ENCODE measurements at places on chromosomes 3 and 15. TPM values are rescaled to one million over a fixed set of nuclear protein-coding genes. Genes with fewer than 3 reads are reported as not detected.

GRCh38 chr3:46649436-46649835 lies 37.1 kb downstream of the FAM240A start:
- DNase-seq = no peak

The CLDN18 gene
- total RNA-seq = not detected

The C3orf20 gene
- total RNA-seq = not detected

- DNase-seq = no peak
These were observed 310.3 kb downstream of the CHST2 start for GRCh38 chr3:143429628-143430514.

The DHX36 gene
- total RNA-seq = 74.6 TPM

DNA sequence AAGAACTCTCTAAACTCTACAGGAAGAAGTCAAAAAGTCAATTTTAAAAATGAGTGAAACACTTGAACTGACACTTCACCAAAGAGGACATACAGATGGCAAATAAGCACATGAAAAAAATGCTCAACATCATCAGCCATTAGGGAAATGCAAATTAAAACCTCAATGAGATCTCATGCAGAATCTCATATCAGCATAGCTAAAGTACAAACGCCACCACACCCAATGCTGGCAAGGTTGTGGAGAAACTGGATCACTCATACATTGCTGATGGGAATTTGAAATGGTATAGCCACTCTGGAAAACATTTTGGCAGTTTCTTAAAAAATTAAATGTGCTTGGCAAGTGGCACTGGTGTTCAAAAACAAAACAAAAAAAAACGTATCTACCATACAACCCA lies 34.2 kb downstream of the MEGF11 start:
- DNase-seq = no peak

The ADCY5 gene
- total RNA-seq = not detected

GRCh38 chr3:72520690-72521308 lies 327.4 kb downstream of the SHQ1 start:
- peak; percentile 85 for DNase-seq

DNA sequence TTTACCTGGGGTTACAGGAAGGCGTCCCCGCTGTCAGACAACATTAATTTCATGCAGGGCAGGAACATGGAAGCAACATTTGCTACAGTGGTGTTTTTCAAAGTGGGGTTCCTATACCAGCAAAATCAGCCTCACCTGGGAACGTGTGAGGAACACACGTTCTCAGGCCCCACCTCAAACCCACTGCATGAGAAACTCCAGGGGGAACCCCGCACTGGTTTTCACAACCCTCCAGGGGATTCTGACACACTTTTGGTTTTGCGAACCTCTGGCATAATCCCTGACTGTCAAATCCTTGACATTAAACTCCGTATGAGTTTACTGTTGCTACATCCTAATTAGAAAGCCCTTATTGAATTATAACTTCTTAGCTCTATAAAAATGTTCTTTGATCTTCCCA lies 127.7 kb downstream of the LRRK1 start:
- no peak for DNase-seq

- no peak for DNase-seq
These were observed 8.0 kb upstream of the MESP2 start for GRCh38 chr15:89768071-89768500.

- no peak for DNase-seq
These were observed 298.9 kb upstream of the CBLB start for GRCh38 chr3:106167728-106168127.

GRCh38 chr3:54033761-54034160 lies 88.6 kb upstream of the CACNA2D3 start:
- DNase-seq = no peak

DNA sequence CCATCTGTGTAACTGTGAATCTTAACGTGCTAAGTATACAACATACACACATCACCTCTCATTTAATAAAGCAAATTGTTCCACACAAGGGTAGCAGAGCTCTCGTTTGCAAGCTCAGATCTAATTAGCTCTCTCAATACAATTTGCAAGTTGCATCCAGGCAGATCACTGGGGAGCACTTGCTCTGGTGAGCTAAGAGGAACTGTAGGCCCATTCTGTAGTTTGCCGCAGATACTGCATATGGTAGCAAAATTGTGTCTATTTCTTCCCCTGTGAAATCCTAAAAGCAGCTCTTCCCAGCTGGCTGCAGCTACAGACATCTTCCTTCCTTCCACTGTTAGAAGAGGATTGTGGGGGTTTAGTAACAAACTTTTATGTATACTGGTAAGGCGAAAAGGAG lies 288.7 kb upstream of the ADAMTS9 start:
- no peak for DNase-seq

The ROBO2 gene
- not detected for total RNA-seq

DNA sequence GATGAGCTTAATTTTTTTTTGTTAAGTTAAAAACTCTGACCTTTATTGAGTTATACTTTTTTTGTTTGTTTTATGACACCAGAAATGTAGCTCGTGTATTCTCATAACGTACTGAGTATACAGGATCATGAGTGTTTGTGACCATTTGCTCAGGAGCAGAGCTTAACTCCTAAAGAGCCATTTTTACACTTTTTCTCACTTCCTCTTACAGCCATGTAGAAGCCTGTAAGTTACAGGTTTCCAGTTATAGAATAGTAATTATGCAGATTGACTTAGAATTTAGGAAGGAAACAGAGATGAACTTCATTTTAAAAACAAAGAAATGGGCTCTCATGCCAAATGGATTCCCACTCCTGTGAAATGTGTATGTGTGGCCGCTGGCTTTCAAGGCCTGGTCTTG lies 151.7 kb downstream of the MCTP2 start:
- no peak for DNase-seq

The WDR76 gene
- total RNA-seq = 95.2 TPM

DNA sequence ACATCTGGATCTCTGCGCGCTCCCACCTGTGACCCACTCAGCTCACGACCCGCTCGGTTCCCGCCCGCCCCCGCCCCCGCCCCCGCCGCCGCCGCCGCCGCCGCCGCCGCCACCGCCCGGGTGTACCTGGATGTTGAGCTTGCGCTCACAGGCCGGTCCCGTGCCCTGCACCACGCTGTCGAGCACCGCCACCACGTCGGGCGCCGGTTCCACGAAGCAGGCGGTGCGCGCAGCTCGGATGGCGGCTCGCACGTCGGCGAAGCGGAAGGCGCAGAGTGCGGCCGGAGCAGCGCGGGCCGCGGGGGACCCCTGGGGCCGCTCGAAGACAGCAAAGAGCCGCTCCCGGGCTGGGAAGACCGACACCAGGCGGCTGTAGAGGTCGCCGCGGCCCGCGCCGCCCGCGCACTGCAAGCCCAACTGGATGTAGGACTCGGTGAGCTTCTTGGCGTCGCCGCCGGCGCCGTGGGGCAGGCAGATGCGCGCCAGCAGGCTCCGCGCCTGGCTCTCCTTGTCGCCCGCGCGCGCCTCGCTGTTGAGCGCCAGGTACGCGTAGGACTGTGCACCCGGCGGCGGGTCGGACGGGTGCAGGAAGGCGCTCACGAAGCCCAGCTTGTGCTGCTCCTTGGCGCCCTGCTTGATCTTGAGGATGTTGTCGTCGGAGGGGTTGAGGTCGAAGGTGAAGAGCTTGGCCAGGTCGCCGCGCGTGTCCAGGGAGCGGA lies 1.1 kb downstream of the PLXND1 start:
- DNase-seq = peak; percentile 68

- no peak for DNase-seq
These were observed 485.2 kb upstream of the BCHE start for GRCh38 chr3:166322391-166322790.

The FGF12 gene
- not detected for total RNA-seq

GRCh38 chr3:52721730-52722008 lies 15.8 kb downstream of the SPCS1 start:
- DNase-seq = no peak

GRCh38 chr3:59809016-59809415 lies 759.2 kb upstream of the CFAP20DC start:
- DNase-seq = no peak

GRCh38 chr3:140540262-140540661 lies 137.6 kb upstream of the TRIM42 start:
- DNase-seq = no peak

- no peak for DNase-seq
These were observed 83.8 kb downstream of the MBNL1 start for GRCh38 chr3:152352554-152352953.

DNA sequence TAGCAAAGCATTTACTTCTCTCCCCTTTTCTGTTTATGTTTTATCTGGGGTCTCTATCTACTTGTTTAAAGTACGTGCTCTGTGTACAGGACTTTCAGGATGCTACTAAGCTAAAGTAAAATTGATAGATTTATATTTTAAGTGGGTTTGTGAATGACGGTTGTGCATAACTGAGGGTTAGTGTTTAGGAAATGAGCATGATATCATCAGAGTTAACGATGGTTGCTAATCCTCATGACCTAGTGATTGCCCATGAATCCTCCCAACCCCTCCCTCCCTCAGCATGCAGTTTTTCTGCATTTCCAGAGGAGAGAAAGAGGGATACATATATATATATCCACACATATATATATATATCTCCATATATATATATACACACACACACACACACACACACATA lies 957.2 kb downstream of the TUSC7 start:
- DNase-seq = no peak

All from activated CD4-positive, alpha-beta T cell treated with anti-CD3 and anti-CD28 coated beads for 36 hours (primary cell).